ENCODE measurements at places on chromosomes 16 and 17. TPM values are rescaled to one million over a fixed set of nuclear protein-coding genes. Genes with fewer than 3 reads are reported as not detected.

The NOTUM gene
- polyA plus RNA-seq, result 2.3 TPM

DNA sequence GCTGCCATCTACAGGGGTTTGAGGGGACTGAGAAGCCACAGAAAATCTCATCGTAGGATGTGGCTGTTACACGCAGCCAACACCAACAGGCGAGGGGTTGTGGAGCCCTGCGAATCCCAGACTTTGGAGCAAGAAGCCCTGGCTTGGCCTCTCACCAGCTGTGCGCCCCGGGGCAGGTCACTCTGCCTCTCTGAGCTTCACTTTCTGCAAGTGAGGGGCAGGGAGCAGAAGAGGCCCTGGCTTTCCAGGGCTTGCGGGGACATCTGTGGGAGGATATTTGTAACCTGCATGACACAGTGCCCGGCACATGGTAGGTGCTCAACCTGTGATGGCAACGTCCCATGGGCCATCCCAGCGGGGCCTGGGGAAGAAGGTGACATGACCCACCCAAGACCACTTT, 32.9 kb upstream of the CIBAR2 start:
- no peak for DNase-seq

GRCh38 chr17:5513628-5514027, 27.3 kb downstream of the MIS12 start:
- no peak for DNase-seq

DNA sequence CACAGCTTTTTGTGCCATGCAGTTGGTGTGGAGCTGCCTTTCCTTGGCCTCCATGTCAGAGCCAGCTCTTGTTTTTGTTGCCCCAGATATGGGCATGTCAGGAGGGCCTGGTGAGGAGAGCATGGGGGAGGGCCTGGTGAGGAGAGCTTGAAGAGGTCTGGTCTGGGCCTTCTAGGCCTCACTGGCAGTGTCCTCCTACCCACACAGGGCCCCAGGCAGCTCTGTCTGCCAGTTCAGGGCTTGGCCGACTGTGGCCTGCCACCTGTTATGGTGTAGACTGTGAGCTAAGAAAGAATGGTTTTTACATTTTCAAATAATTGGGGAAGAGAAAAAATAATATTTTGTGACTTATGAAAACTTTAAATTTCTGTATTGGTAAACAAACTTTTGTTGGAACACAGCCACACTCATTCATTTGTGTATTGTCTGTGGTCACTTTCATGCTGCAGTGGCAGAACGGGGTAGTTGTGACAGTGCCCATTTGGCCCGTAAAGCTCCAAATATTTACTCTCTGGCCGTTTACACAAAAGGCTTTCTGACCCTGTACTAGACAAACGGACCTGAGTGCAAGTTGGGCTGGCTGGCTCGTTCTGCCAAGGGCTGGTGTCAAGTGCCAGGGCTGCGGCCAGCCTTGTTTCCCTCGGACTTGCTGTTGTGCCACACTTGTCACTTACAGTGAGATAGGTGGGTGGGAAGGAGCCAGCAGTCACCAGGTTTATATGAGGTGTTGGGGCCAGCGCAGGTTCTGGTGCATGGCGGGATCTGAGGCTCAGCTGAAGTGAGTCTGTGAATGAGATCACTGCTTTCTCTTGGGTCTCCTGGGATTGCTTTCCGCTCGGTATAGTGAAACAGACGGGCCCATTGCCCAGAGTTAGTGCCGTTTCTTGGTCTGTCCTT, 18.2 kb downstream of the PGS1 start:
- DNase-seq, result no peak

GRCh38 chr16:4111748-4112696, 4.2 kb downstream of the ADCY9 start:
- DNase-seq, result peak; percentile 59

- no peak for DNase-seq
Observed at GRCh38 chr16:71327720-71328119, 30.8 kb upstream of the CALB2 start.

DNA sequence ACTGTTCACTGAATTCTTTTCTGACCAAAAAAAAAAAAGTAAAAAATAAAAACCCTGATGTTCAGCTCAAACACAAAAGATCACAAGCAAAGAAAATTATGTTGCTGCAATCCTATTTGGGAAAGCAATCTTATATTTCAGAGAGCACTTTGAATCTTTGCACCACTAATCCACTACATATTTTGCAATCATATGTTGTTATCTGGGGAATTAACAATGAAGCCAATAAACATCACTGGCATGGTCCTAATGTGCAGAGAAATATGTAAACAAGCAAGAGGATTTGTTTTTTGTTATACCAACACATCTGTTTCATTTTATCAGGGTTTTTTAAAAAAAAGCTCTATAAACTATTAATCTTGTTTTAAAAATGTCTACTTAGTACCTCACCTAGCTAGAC, 84.1 kb downstream of the TOX3 start:
- no peak for DNase-seq

DNA sequence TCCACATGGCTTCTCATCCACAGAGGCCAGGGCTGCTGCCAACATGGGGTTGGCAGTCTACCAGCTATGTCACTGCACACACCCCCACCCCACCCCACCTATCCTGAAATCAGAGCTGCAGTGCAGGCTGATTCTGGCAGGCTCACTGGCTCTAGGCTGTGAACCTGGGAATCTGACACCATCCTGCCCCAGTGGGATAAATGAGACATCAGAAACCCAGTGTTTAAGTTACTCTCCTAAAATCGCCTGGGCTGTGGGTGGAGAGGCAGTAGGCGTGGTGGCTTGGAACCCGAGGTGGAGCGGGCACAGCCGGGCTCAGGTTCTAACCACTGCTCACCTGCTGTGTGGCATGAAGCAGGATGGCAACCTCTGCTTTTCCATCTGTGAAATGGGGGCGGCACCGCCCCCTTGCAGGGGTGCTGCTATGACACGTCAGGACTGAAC, 5.6 kb downstream of the SLC38A8 start:
- DNase-seq, result no peak

- DNase-seq, result no peak
Observed at GRCh38 chr16:58651965-58652348, 22.3 kb upstream of the CNOT1 start.

DNA sequence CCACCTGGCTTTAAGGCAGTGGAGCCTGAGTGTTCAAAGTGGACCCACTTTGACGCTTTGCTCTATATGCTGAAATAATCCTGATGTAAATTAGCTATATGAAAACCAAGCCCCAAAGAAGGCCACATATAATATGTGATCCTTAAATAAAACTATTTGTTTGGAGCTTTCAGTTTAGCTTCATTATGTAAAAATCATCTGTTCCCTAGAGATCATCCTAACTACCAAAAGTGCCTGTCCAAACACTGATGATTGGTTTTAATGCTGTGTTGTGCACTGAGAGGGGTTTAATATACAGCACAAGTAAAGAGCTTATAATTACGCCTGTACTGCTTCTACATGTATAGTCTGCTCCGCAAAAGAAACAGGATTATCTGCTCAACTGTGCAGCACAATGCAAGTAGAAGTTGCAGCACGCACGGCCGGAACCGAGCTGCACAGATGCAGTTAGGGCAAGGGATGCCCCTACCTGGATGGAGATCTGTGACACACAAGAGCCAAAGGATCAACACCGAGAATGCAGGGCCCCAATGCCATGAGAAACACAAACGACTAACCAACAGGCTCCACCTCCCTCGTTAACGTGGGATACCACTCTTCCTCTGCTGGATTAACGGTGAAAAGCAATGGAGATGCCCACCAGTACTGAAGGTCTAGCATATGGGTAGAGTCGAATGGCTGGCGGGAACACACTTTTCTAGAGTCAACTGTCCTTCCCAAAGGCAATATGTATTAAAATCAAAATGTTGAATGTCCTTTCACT, 20.5 kb downstream of the USP7 start:
- no peak for DNase-seq

Data from muscle of back (tissue), 13 donors.